ENCODE measurements at places on chromosomes 5 and 9.

DNA sequence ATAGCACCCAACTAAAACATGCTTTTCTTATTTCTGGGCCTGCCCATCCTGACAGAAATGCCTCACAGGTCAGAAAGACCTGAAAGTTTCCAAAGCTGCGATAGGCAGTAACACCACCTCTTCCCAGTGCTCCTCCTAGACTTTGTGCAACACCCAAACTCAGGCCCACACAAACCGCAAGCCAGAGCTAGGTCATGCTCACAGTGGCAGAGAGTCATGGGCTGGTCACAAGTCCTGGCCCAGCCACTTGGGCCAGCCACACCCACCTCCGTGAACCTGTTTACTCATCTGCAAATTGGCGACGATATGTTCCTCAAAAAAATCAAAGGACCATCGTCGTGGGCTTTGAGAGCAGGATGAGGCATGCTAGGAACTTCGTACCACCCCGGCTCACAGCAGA is 44.0 kb upstream of the SLC25A51 start:
- DNase-seq: no peak

GRCh38 chr9:88503081-88503844 is 31.7 kb upstream of the NXNL2 start:
- DNase-seq: no peak

- DNase-seq: no peak
Observed at GRCh38 chr9:116599342-116599884, 87.7 kb upstream of the TRIM32 start.

- DNase-seq: no peak
Observed at GRCh38 chr5:173697931-173698579, 81.6 kb upstream of the BOD1 start.

- no peak for DNase-seq
Observed at GRCh38 chr5:11191673-11192072, 430.6 kb upstream of the DAP start.

GRCh38 chr5:79621056-79621455 is 8.8 kb downstream of the TENT2 start:
- no peak for DNase-seq

- DNase-seq: no peak
Observed at GRCh38 chr5:15645381-15646160, 145.6 kb downstream of the FBXL7 start.

GRCh38 chr9:99724640-99725039 is 97.0 kb upstream of the NR4A3 start:
- DNase-seq: no peak

Data from NCI-H526 treated with DMSO at 0.1 percent for 48 hours (cell line).